ENCODE measurements at places on chromosomes 5 and 9. TPM values are rescaled to one million over a fixed set of nuclear protein-coding genes. Genes with fewer than 3 reads are reported as not detected.

The BHMT2 gene
- 60.6 TPM for total RNA-seq

DNA sequence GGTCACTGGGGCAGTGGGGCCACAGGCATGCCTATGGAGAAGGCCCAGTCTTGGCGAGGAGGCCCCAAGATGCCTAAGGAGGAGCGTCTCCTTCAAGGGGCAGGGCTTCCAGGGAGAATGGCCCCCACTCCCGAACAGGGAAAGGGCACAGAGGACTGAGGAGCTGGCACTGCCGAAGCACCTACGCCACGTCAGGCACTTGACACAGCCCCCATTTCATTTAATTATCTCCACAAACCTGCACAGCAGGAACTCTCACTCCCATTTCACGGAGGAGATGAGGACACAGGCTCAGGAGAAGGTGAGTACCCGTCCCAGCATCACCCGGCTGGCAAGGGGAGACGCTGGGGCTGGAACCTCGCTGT lies 26.0 kb downstream of the EGR1 start:
- DNase-seq, result peak; percentile 59

The BTNL3 gene
- total RNA-seq, result 0.29 TPM

GRCh38 chr5:163809473-163809872 lies 304.1 kb downstream of the MAT2B start:
- no peak for DNase-seq

- no peak for DNase-seq
Measured at GRCh38 chr5:57298295-57298984, 124.6 kb downstream of the GPBP1 start.

DNA sequence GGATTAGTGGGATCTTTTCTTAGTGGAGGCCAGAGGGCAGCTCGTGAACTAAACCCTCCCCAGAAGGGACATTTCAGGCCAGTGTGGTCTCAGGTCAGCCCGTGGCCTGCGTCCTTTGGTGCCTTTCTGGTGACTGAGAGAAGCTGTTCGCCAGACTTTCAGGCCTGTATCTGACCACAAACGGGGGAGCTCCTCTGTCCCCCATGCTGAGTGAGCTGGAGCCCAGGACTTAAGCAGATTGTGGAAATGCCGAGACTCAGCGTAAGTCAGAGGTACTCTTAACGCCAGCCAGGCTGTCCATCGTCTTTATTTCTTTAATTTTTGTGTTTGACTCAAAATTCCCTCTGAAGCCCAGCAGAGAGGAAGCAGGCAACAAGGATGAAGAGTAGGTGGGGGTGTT lies 54.8 kb upstream of the NCS1 start:
- DNase-seq, result no peak

GRCh38 chr5:7250004-7250403 lies 145.9 kb upstream of the ADCY2 start:
- no peak for DNase-seq

GRCh38 chr5:140551872-140552271 lies 4.4 kb downstream of the EIF4EBP3 start:
- no peak for DNase-seq

The MLANA gene
- total RNA-seq, result not detected

The CER1 gene
- total RNA-seq, result not detected

The OR1Q1 gene
- total RNA-seq, result not detected

The MEGF10 gene
- 0.58 TPM for total RNA-seq

GRCh38 chr5:1507961-1508658 lies 15.7 kb downstream of the LPCAT1 start:
- DNase-seq, result no peak

GRCh38 chr5:125272357-125272756 lies 525.9 kb upstream of the ZNF608 start:
- DNase-seq, result no peak

The PRDM12 gene
- total RNA-seq, result not detected

The PCDHB5 gene
- 1.5 TPM for total RNA-seq

GRCh38 chr5:74153255-74153790 lies 487.2 kb downstream of the ENC1 start:
- DNase-seq, result no peak

GRCh38 chr9:79603222-79603920 lies 31.6 kb downstream of the TLE4 start:
- no peak for DNase-seq

The MAMDC4 gene
- 1.6 TPM for total RNA-seq

DNA sequence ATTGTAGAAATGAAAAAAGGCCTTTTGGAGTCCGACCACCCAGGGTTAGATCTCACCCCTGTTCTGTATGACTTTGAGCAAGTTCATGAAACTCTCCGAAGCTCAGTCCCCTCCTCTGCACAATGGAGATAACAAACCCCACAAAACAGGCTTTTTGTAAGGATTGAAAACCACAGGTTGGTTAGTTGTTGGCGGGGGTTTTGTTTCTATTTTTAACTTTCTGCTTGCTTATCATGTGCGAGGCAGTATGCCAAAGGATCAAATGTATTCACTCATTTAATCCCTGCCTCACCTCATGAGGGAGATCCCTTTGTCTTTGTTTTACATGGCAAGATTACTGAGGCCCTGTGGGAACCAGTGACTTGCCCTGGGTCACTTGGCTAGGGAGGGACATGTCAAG lies 539.1 kb downstream of the CDK5RAP2 start:
- DNase-seq, result no peak

The TEX53 gene
- total RNA-seq, result not detected

The RALGDS gene
- total RNA-seq, result 58.4 TPM

DNA sequence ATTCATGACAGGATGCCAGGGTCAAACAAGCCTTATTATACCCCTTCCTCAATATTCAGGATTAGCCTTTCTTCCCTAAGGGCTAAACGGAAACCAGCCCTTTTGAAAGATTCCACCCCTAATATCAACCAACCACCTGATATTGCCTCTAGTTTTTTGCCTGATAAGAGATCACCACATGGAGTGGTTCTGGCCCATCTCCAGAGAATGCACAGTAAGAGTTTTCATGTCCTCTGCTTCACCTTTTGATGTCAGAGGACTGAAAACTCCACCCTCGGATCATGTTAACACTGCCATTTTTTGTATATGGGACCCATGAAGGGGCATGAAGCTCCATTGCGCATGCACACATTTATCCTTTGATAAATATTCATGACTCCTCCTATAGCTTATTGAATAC lies 5.8 kb upstream of the LNPEP start:
- no peak for DNase-seq

DNA sequence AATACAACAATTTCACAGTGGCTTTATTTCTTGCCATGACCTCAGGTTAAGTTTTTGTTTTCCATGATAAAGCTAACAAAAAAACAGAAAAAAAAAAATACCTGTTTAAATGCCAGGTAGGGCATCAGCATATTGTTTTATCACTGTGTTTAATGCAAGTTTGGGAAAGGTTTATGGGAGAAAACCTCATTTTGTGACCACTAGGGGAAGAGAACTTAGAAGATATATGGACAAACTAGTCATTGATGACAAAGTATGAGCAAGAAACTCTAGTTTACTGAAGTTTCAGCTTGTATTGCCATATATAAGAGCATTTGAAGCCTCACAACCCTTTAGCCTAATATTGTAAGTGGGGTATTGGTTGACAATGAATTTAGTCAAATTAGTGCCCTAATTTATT lies 1431.4 kb upstream of the CDH18 start:
- no peak for DNase-seq

GRCh38 chr5:147037515-147038205 lies 159.1 kb upstream of the PPP2R2B start:
- no peak for DNase-seq

DNA sequence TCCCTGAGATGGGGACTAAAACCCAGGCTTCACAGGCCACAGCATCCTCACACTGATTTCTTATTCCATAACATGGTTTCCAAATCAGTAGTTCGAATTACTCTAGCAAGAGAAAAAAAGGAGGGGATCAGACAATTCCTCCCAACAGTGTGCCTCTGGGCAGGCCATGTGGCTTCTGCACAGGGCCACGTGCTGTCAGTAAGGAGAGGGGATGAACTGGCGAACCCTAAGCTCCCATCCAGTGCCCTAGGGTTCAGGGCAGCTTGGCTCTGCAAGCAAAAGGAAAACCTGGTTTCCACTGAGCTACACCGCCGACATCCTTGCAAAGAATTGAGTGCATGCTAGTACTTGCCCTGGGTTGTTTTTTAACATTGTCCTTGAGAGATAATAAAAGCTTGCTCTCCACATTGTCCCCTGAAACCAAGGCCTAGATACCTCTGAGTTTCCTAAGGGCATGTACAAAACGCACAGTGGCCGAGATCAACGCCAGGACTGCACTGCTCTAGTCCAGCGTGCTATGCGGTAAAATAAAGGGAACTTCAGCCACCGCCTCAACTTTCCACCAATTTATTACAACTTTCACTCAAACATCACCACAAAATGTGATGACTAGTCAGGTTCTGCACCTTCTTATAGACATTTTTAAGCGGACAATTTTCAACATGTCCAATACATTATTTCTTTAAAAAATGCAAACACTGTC lies 4.5 kb downstream of the CAMSAP1 start:
- peak; percentile 26 for DNase-seq

- no peak for DNase-seq
Measured at GRCh38 chr9:113350937-113351336, 1.6 kb downstream of the BSPRY start.

The CDKN2B-AS1 gene
- 0.64 TPM for total RNA-seq

DNA sequence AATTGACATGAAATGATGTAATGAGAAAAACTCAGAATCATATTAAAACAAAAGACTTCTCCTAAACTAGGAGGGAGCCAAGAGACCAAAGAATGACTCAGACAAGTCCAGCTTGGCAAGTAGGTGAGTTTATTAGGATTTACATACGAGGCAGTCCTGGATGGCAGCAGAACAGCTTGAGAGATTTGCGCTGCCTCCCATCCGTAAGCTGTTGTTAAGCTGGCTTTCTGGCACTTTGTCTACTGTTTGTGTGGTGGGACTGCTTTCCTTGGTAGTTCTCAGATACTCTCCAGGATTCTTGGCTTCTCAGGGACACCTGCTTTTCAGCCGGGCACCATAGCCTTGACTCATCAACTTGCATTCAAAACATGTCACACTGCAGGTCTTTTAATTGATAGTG lies 57.6 kb downstream of the COX7C start:
- no peak for DNase-seq

The TSLP gene
- total RNA-seq, result 1.5 TPM

- no peak for DNase-seq
Measured at GRCh38 chr5:80114860-80115259, 79.7 kb downstream of the THBS4 start.

- DNase-seq, result no peak
Measured at GRCh38 chr9:119003201-119003611, 366.0 kb downstream of the BRINP1 start.

- no peak for DNase-seq
Measured at GRCh38 chr9:138076650-138077009, 199.0 kb downstream of the CACNA1B start.

- DNase-seq, result no peak
Measured at GRCh38 chr9:103627731-103628130, 466.4 kb upstream of the SMC2 start.

DNA sequence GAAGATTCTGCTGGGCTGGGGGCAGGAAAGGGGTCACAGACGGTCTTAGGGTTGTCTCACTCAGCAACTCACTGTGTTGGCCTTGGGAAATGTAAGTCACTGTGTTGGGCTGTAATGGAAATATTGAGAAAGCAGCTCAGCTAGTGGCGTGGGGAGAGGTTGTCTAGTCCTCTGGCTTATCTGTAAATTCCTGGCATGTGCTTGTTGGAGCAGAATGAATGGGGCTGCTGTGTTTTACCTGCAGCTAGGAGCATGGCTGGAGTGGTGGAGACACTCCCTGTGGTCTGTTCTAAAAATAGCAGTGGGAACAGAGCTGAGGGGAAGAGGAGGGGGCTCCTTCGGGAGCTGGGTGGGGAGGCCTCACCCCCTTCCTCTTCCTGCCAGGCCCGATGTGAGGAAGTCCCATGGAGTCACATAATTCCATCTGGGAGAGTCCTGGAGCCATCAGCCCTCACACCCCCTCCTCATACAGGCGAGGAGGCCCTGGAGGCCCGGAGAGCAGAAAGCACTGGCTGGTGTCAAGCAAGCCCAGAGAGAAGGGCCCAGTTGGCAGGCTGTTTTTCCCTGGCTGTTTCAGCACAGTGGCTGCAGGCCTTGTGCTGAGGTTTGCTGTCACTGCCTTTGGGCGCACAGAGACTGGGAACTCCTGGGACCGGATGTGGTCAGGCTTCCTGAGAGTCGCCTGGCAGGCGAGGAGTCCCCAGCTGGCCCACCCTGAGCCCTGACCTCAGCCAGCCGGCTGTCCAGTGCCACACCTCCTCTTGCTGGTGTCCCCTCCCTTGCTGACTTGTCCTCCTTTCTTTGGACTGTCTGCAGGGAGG lies 84.9 kb downstream of the RGS3 start:
- DNase-seq, result peak; percentile 89

- DNase-seq, result no peak
Measured at GRCh38 chr9:133474853-133475252, 4.0 kb downstream of the SLC2A6 start.

The CNTLN gene
- total RNA-seq, result 7.1 TPM

DNA sequence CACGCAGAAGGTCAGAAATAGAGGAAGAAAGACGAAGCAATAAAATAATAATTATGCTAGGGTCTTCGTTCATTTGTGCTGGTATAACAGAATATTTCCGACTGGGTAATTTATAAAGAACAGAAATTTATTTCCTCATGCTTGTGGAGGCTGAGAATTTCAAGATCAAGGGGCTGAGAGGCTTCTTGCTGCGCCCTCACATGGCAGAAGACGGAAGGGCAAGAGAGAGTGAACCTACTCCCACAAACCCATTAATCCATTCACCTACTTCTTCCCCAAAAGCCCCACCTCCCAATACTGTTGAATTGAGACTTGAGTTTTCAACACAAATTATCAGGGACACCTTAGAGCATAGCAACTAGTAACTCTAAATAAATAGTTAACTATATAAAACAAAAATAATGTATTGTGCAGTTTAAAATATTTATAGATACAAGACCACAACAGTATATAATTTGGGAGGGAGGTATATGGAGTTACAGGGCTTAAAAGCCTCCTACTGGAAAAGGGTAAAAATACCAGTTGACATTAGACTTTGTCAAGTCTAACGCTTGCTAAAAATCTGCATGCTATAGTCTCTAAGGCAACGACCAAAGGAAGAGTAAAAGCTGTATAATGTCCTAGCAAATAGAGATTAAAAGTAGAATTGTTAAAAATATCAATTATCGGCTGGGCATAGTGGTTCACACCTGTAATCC lies 40.3 kb upstream of the NAA35 start:
- DNase-seq, result no peak

DNA sequence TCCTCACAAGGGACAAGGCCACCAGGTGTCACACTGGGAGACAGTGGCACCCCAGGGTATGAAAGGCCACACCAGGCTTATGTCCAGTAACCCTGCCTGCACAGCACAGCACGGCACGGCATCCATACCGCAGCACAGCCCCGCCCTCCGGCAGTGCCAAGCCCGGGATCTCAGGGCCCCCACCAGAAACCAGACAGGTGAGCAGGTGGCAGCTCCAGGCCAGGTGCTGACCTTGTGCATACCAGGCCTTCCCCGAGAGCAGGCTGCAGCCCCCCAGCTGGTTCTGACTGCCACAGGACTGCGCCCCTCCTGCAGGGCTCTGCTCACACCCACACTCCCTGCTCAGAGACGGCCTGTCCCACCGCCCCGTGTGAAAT lies 56.5 kb downstream of the ADAMTS2 start:
- no peak for DNase-seq

The OR13C8 gene
- total RNA-seq, result not detected

Data from mesenteric fat pad (tissue), 1 donor.